ENCODE measurements at places on chromosomes 2 and 18.

DNA sequence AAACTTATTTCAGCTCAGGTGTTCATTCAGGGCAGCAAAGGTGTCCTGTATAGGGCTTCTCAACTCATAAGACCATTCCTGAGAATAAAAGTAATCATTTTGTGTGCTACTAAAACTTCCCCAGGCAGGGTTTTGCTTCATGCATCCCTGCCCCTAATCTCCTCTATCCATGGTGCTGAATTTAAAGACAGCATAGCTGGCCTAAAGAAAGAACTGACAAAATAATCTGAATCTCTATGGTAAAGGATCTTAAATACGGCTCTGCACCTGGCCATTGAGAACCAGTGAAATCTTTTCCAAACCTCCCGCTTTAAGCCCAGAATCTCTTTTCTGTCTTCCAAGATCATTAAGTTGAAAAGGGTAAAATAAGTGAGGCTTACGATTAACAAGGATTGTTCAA, 292.1 kb upstream of the KLHL29 start:
- no peak for DNase-seq

GRCh38 chr2:158644139-158644538, 151.0 kb upstream of the DAPL1 start:
- no peak for DNase-seq

DNA sequence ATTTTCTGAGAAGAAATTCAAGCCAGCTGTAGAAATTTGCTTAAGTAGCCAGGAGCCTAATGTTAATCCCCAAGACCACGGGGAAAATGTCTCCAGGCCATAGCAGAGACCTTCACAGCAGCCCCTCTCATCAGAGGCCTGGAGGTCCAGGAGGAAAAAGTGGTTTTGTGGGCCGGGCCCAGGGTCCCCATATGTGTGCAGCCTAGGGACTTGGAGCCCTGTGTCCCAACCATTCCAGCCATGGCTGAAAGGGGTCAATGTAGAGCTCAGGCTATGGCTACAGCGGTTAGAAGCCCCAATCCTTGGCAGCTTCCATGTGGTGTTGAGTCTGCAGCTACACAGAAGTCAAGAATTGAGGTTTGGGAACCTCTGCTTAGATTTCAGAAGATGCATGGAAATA, 14.2 kb upstream of the TTC21B start:
- no peak for DNase-seq

DNA sequence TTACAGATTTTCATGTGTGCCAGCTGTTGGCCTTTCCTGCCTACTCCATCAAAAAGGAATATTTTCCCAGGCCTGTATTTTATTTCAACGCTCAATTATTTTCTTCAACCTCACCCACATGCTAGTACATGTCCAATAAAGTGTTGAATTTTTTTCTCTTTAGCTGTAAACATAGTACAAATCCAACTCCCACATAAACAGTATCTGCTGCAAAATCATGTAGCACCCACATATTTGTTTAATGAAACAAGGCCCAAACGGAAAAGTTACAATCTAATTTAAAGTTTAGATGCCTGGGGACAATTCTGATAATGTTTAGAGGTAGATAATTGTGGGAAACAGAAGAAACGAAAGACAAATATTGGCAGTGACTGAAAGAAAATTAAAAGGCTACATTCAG, 275.4 kb upstream of the ACVR2A start:
- no peak for DNase-seq

GRCh38 chr2:69644506-69644979, 1.0 kb upstream of the AAK1 start:
- no peak for DNase-seq
